ENCODE measurements at places on chromosomes 6 and 20.
A peak's percentile ranks its signal among the peaks of the same experiment; 100 is the strongest.

DNA sequence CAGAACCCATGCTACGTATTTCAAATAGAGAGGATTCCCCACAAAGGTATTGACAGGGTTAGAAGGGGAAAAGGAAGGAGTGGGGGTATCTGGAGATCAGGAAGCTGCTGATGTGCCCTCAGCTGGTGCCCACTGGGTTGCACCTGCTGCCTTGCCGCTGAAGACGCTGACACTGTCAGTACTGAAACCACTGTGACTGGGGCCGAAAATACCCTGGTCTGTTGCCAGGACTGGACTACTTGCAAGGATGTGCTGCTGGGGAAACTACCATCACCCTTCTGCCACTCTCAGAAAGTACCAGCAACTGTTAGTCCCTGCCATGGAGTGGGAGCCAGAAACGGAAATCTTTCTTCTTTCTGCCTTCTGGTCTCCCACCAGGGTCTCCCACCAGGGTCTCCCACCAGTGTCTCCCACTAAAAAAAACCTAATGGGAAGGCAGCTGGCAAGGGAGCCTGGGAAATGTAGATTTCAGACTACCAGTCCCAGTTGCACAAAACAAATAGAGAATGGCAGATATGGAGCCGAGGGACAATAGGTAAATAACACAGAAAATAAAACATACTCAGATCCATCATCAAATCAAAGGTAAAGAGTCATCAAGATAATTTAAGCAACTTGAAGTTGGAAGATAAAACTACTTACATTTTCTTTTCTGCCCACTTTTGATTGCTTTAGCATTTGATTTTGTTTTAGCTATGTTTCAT is 204.8 kb downstream of the TPBG start:
- no peak for DNase-seq

- DNase-seq = no peak
Measured at GRCh38 chr6:34238585-34239499, 2.2 kb downstream of the HMGA1 start.

DNA sequence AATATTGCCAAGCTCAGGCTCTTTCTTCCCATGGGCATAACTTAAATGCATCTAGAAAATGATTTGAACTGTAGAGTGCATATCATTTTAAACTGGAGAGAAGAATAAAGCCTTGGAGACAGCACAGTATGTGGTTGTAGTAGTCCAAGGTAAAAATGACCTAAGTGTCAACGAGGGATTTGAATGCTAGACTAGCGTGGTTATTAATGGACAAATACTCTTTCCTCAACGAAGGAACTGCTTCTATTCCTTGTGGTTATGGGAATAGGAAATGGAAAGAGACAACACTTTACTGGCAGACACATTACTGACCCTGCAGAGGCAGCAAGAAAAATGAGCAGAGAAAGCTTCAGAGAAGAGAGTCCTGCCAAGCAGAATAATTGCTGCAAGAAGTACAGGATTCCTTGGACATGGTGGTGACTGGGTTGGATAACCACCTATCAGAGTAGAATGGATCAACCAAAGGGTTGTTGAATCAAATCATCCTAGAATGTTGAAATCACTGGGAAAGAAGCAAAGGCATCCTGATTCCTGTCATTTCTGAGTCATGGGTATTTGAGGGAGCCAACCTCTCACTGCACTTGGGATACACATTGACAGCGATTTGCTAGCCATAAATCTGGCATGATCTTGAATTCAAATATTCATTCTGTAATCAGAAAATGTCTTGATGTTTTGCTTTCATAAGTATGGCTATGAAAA is 258.1 kb upstream of the EPHA7 start:
- DNase-seq = no peak

DNA sequence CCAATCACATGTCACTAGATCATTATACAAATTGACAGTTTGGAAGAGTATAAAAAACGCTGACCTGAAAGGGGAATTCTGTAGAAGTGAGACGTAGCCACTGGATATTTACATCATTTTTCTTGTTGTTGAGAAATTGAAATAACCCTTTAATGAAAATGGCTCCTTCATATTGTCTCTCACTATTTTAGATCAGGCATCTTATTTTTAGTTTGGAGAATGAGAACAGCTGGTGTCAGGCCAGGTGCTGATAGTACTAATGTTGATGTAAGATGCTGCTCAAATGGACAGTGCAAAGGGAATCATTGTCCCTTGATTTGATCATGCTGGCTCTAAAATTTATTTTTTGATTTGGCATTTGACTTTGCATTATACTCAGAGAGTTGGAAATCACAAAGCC is 17.4 kb downstream of the NKAIN2 start:
- no peak for DNase-seq

GRCh38 chr20:6418732-6419131 is 295.9 kb upstream of the FERMT1 start:
- no peak for DNase-seq

GRCh38 chr6:156657296-156657695 is 119.9 kb upstream of the ARID1B start:
- DNase-seq = no peak

DNA sequence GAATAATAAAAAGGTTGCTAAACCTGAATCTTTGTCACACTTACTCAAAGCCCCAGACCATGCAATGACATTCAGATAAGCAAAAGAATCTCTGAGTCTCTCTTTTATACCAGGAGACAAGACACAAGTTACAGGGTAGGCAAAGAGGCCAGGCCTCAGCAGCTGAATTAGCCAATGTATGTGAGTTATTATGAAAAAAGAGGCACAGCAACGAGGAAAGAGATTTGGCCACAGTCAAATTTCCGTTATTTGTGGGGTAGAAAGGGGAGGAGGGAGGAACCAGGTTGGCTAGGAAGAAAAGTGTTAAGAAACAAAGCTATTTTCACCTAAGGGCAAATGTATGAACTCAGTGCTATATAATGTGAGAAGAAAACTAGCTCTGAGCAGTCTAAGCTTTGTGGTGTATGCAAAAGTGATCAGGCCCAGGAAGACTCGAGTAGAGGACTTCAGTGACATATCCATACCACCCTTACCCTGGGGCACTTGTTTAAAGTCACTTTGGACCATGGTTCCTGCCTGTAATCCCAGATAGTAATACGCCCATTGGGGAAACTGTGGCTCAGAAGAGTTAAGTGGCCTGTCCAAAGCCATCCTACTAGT is 19.1 kb downstream of the IPCEF1 start:
- DNase-seq = no peak

GRCh38 chr6:31769684-31770371 is 7.3 kb downstream of the VWA7 start:
- peak; percentile 73 for DNase-seq

- no peak for DNase-seq
Measured at GRCh38 chr6:152748843-152749242, 1.8 kb upstream of the VIP start.

DNA sequence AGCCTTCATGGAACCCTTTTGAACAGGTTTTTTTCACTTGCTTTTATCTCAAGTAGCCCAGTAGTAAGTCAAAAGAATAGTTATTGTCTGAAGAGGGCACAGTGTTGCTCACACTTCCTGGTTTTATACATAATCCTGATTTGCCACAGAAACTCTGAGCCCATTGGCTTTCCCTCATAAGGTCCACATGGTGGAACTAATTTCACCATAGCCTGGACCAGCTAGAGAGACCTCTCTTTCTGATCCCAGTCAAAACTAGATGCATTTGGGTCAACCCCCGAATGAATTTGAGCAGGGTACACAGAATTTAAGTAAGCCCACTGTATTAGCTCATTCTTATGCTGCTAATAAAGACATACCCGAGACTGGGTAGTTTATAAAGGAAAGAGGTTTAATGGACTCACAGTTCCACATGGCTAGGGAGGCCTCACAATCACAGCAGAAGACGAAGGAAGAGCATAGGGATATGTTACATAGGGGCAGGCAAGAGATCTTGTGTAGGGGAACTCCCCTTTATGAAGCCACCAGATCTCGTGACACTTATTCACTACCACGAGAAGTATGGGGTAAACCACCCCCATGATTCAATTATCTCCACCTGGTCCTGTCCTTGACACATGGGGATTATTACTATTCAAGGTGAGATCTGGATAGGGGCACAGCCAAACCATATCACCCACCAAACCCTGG is 6.2 kb downstream of the RWDD2A start:
- no peak for DNase-seq

- DNase-seq = no peak
Measured at GRCh38 chr6:82017773-82018172, 229.8 kb downstream of the IBTK start.

DNA sequence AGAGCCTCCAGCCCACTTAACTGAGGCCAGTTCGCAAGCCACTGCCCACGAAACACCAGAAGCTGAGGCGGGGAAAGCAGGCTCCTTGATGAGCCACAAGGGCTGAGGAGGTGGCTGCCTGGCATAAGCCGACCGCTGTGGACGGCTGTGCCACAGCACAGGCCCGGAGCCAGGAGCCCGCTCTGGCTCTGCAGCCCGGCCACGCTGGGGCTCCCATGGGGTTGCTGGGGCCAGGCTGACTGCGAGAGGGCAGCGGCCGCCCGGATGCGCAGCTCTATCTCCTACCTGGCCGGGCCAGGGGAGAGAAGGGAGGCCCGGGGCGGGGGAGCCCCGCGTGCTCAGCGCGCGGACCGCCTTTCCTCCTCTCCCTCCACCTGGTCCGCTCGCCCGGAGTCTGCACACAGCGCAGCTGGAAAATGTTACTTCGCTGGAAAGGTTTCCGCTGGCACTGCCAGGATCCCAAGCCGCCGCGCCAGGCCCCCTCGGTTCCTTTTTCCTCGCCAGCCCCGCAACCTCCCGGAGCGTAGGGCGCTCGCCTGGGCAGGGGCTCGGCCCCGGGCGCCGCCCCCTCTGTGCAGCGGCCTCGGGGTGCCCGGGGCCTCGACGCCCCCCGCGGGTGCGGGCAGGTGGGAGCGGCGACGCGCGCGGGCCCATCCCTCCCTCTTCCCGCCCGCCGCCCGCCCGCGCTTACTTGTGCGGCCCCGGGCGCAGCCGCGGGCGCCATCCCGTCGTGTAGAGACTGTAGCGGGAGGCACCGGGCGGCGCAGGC is 657 bp downstream of the EMILIN3 start:
- DNase-seq = no peak

GRCh38 chr6:42045538-42046460 is 4.5 kb upstream of the TAF8 start:
- peak; percentile 69 for DNase-seq
